ENCODE measurements at places on chromosomes 5 and 9. TPM values are rescaled to one million over a fixed set of nuclear protein-coding genes. Genes with fewer than 3 reads are reported as not detected.

ZNF462 gene
- 18.8 TPM for total RNA-seq

IFNK gene
- total RNA-seq = not detected

LRRC19 gene
- total RNA-seq = not detected

NTNG2 gene
- total RNA-seq = 0.54 TPM

TMEM215 gene
- total RNA-seq = not detected

GMCL2 gene
- not detected for total RNA-seq

SLC46A2 gene
- total RNA-seq = not detected

CENPP gene
- 3.6 TPM for total RNA-seq

CYSTM1 gene
- 6.7 TPM for total RNA-seq

ENTREP1 gene
- not detected for total RNA-seq

FOXD4 gene
- total RNA-seq = not detected

LRRC14B gene
- not detected for total RNA-seq

- no peak for DNase-seq
These were observed 130.6 kb upstream of the ANKH start for GRCh38 chr5:15002173-15002572.

GRCh38 chr9:137150617-137151457 lies 11.9 kb downstream of the GRIN1 start:
- no peak for DNase-seq

DNA sequence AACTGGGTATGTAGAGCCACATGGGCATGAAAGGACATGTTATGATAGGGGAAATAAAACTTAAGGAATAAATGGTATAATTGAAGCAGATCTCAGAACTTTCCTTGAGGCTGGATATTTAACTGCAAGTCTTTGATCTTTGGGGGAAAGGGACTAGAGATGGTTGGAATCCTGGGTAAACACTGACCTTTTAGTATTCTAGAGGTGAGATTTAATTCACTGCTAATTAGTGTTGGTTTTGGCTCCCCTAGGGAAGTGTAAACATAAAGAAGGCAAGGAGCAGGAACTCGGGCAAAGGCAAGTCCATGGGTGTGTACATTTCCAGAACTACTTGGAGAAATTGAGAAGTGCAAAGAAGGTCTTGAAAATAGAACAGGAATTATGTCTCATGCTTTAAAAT lies 16.6 kb downstream of the NIM1K start:
- no peak for DNase-seq

DNA sequence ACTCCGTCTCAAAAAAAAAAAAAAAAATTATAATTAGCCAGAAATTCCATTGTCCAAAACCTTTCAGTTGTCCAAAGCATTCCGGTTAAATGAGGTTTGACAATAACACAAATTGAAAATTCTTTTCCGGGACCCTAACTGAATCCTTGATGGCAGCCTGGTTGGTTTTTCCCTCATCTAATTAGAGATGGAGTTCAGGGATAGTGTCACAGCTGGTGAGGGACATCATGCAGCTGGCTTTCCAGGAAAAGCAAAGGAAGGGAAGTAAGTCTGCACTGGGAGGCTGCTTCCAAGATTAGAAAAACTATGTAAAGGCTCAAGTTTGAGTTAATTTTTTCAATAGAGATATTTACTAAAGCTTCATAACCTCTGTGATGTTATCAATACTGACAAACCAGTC lies 195.4 kb downstream of the ADAMTS12 start:
- DNase-seq = no peak

GRCh38 chr9:83521411-83521810 lies 16.8 kb downstream of the FRMD3 start:
- DNase-seq = no peak

- DNase-seq = peak; percentile 88
These were observed 2.0 kb downstream of the IER5L start for GRCh38 chr9:129175825-129176633.

DNA sequence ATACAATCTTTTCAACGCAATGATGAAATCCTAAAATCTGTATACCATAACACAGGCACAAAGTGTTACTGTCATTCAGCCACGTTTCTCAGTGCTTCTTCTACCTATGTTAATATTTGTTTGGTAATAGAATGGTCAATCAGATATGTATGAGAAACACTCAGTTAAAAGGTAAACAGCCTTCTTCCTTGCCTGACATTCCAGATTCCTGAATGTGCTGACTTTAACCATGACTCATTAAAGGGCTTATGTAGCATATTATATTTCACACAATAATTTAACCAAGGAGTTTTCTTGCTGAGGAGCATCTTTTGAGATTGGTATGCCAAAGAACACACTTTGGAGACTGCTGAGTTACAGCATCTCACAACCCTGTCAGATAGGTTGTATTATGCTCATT lies 187.6 kb downstream of the CETN3 start:
- peak; percentile 16 for DNase-seq

DNA sequence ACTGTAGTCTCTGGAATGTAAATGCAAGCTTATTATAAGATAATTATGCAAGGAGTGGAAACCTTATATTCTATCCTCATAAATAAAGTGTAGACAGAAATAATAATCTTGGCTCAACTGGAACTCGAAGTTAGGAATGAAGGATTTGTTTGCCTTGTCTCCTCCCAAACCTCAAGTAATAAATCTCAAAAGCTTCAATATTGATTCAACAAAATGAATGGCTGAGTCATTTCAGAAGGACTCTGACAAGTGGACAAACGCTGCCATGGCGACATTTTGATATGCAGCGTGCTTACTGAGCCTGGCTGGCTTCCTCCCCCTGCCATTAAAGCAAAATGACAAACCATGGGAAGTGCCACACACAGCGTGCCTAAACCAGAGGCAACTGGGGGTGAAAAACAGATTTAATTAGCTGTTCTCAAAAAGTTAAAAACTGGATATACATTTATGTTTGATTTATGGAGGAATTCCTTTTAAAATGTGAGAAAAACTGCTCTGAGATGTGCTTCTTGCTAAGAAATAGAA lies 10.5 kb upstream of the ADGRV1 start:
- DNase-seq = no peak

GRCh38 chr5:8644377-8644776 lies 775.4 kb downstream of the MTRR start:
- no peak for DNase-seq

- no peak for DNase-seq
These were observed 290.0 kb downstream of the NR3C1 start for GRCh38 chr5:143113461-143113860.

GRCh38 chr9:78292026-78292425 lies 4.9 kb upstream of the PSAT1 start:
- DNase-seq = no peak

DNA sequence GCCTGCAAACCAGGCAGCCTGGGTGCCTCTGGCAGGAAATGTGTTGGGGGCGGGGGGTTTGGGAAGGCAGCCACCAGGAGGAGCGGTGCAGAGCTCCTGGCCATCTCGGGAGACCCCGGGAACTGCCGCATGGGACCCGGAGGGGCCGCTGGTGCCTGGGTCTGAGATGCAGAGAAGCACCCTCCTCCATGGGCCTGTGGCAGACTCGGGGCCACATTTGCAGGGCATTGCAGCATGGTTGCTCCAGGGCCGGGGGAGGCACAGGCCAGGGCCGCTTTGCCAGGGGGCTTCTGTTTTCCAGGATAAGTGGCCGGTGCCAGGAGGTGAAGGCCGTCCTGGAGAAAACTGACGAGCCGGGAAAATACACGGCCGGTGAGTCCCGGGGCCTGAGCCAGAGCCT lies 1.7 kb downstream of the LCN1 start:
- DNase-seq = no peak

DNA sequence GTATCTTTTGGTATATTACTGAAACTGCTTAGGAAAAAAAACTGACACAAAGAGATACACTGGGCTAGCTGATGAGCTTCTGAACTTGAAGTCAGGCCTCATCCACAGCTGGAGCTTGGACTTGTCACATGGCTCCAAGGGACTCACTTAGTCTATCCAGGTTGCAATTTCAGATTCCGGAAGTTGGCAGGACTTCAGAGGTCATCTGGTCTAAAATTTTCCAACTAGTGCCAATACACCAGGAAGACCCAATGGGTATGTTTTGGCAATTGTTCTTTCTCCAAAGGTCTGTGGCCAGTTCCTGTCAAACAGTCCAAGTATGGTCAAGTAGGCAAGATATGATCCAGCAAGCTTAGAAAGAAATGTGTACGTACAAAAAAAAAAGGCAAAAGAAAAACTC lies 36.7 kb downstream of the MRPS27 start:
- no peak for DNase-seq

DNA sequence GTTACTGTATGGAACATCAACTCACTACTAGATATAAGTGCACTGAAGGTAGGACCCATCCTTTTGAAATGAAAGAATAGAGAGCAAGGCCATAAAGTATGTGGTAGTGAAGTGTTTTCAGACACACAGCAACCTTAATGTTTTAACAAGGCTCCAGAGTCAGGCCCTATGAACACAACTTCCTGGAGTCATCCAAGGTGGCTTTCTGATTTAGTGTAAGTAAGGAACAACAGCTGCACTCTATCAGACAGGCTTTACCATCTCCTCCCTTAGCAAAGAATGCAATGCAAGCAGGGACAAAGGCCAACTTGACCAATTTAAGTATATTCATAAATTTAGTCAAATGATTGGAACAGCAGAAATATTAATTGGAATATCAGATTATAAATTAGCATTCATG lies 90.1 kb downstream of the MPDZ start:
- DNase-seq = no peak

DNA sequence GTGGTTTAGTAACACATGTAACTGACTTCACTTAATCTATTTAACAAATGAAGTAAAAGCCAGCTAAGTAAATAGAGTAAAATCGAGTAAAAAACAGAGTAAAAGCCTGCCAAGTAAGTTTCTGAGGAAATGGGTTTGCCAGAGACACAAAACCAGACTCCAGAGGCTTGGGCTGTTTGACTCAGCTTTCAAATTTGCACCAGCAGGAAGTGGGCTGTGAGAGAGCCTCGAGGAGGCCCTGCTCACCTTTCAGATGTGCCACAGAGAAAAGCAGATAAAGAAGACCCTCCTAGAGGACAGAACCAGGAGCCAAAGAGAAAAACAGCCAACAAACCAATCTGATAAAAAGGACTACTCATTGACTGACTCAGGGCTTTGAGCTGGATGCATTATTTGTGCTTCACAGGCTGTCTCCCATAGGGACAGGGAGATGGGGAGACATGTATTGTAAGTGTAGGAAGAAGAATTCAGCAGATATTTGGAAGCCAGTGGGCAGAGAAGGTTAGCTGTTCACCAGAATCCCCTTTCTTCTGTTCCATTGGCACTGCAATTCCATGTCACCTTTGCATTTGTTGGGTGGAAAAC lies 14.4 kb upstream of the AMACR start:
- peak; percentile 47 for DNase-seq

GRCh38 chr5:53472720-53473510 lies 7.5 kb upstream of the FST start:
- no peak for DNase-seq

GRCh38 chr5:172102913-172103626 lies 85.0 kb downstream of the STK10 start:
- DNase-seq = peak; percentile 95

DNA sequence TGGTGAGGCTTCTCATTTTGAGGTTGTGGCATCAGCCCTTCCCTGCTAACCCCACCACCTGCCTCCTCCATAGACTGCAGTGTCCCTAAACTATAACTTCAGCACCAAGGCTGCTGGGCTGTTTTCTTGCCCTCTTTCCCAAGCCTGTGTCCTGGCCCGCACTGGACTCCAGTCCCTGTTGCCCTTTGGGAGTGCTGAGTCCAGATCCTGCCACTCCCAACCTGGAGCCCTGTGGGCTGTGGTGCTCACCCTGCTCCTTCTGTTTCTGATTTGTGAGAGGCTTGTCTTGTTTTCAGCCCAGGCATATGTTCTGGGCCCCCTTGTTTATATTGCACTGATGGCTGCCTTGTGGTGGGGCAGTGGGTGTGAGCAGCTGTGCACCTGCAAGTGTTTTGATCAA lies 39.7 kb upstream of the RNU6ATAC start:
- no peak for DNase-seq

All from IMR-90 (cell line).